GM12892 (cell line): ENCODE measurements at places on chromosomes 2 and 18.

DNA sequence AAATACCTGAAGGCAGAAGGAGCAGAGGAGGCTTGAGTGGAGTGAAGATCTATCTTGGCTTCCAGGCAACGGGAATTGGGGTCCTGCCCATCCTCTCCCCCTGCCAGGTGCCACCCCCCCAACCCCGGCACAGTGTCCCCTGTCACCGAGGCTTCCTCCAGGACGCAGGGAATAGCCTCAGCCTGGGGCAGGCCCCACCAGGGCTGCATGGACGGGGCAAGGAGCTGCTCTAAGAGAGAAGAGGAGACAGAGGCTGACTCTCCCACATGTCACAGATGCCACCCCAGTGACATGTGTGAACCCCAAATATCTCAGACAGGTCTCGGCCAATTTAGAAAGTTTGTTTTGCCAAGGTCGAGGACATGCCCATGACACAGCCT lies 42.1 kb downstream of the PXDN start:
- no peak for DNase-seq

- no peak for DNase-seq
Observed at GRCh38 chr2:160041091-160041490, 21.3 kb downstream of the PLA2R1 start.

- no peak for DNase-seq
Observed at GRCh38 chr2:111951486-111951885, 53.1 kb downstream of the MERTK start.

DNA sequence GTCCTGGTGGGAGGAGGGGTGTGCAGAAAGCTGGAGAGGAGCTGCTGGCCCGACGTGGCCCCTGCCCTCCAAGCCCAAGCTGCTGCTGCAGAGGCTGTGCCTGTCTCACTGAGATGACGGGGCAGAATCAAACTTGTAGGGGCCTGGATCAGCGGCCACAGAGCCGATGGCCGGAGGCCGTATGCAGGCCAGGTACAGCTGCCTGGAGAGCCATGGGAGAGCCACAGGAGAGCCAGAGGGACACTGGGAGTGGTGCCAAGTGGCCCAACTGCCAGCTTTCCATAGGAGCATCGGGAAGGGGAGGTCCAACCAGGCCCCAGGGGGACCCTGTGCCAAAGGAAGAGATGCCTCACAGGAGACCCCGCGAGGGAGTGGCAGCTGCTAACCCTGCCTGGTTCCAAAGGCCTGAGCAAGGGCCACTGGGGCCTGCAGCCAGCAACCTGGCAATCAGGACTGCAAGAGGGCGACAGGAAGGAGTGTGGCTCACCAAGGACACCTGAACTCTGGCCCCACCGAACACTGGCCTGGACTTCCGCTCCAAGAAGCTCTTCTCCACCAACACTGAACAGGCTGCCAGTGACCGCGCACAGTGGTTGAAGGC lies 70.7 kb downstream of the HDAC4 start:
- DNase-seq = no peak

DNA sequence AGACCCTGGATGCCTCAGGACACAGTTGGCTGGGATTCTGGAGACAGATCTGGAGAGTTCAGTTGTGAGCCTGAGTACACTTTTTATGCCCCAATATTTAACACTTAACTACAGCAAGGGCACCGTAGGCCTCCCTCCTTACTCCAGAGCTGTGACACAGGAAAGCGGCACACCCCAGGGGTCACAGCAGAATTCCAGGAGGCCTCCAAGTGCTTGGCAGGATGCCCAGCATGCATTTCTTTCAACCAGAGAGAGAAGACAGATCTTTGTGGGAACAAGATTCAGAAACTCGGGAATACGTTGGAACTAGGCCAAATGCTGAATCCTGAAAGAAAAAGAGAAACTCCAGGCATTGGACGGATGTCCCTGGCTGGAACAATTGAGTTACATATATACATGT lies 199.2 kb upstream of the NT5C1B start:
- no peak for DNase-seq

DNA sequence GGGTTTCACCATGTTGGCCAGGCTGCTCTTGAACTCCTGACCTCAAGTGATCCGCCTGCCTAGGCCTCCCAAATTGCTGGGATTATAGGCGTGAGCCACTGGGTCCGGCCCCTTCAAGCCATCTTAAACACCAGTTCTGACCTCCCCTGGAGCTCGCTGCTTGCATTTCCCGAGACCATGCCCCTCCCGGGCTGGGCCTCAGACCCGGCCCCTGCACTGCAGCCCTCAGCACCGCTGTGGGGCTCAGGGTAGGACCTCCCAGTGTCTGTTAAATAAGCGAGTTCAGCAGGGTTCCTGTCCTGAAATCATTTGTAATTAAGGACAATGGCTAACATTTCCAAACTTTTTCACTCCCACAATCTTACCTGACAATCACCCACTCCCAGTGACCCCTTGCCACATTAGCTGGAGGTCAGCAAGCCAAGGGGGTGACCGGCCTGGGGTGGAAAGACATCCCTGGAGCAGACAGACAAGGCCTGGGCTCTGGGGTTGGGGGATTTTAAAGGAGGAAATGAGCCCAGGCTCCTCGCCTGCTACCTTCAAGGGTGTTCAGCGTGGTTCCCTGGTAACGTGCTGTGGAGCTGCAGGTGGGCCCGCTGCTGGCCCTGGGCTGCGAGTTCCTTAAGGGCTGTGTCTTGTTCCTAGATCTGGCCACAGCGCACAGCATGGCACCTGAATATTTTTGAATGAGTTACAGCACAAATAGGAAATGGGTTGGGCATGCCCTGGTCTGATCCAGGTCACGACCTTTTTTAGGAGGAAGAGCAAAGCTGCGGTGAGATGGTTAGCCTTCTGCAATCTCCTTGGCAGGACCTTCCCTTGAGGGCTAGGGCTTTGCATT lies 15.1 kb downstream of the CYS1 start:
- DNase-seq = no peak
